IPS-NIHi11 (cell line): ENCODE measurements at places on chromosomes 16 and 17.

- peak; percentile 62 for DNase-seq
These were observed 526 bp downstream of the CBFB start for GRCh38 chr16:67029254-67030096.

- DNase-seq: no peak
These were observed 21.4 kb downstream of the BAHCC1 start for GRCh38 chr17:81416612-81417011.

DNA sequence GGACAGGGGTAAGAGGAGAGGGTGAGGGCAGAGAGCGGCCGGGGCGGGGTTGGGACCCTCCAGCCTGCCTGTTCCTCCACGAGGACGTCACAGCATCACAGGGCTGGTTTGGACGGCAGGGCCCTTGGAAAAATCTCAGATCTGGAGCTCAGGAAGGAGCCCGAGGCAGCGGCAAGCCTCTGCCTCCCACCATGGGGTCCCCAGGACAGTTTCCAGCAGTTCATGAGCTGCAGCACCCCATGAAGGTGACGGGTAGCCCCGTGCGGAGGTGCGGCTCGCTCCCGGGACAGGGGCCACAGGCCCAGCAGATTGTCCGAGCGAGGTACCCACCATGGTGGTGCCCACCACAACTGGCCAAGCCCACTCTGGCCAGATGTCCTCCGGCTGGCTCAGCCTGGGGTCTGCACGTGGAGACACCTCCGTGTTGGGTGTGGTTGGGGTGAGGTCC, 21.3 kb downstream of the TPSD1 start:
- no peak for DNase-seq

- no peak for DNase-seq
These were observed 255.8 kb downstream of the CDH11 start for GRCh38 chr16:64866021-64866420.

- DNase-seq: no peak
These were observed 809 bp downstream of the C16orf90 start for GRCh38 chr16:3494386-3494973.

- DNase-seq: no peak
These were observed 95.2 kb upstream of the AXIN2 start for GRCh38 chr17:65656390-65657250.

DNA sequence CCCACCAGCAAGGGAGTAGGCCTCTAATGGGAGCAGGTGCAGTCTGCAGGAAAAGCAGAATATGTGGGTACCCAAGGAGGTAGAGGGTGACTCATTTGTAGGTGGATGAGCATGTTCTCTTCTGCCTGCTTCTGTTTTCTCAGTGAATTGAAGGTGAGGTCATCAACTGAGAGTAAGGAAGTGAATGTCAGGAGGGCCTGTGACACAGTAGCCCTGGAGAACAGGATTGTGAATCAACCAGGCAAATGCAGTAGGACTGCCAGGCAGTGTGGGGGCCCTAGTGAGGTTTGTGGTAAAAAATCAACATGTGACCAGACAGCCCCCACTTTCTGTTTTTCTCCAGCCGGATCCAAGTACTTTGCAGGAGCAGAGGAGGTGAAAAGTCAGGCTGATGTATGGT, 150.5 kb upstream of the SOX9 start:
- no peak for DNase-seq

GRCh38 chr17:14791221-14791620, 473.9 kb downstream of the PMP22 start:
- DNase-seq: no peak

DNA sequence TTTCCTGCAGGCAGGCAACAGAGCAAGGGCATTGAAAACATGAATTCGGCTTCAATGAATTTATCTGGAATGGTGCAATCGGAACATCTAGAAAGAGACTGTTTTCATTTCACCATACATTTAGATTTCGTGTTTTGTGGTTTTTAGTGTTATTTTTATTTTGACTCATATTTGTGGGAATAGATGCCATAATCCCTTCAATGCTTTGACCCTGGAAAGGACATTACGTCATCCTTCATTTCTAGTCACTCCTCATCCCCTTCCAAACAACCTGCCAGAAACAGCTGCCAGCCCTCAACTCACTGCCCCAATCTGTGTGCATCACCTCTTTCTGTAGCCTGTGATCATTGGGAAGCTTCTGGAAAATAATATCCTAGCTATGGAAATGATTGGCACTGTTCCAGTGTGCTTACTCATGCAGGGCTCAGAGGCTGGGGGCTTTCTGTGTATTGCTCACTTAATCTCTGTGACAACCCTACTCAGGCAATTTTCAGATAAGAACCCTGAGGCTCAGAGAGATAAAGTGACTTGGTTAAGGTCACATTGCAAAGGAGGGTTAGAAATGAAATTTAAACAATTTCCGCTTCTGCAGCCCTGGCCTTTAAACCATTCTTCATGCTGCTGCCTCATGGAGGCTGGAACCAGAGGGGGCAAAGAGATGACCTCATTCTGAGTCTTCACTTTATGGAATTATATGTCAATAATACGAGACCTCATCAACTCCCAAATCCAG, 9.5 kb upstream of the KSR1 start:
- DNase-seq: no peak

DNA sequence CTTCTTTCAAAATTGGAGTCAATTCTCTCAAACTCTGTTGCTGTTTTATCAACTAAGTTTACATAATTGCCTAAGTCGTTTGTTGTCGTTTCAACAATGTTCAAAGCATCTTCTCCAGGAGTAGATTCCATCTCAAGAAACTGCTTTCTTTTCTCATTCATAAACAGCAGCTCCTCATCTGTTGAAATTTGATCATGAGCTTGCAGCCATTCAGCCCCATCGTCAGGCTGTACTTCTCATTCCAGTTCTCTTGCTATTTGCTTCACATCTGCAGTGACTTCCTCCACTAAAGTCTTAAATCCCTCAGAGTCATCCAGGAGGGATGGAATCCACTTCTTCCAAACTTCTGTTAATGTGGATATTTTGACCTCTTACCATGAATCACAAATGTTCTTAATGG, 230.6 kb downstream of the IRF8 start:
- no peak for DNase-seq
